ENCODE measurements at places on chromosomes 6 and 20.

- DNase-seq, result no peak
Measured at GRCh38 chr6:43052842-43053544, 658 bp downstream of the CUL7 start.

DNA sequence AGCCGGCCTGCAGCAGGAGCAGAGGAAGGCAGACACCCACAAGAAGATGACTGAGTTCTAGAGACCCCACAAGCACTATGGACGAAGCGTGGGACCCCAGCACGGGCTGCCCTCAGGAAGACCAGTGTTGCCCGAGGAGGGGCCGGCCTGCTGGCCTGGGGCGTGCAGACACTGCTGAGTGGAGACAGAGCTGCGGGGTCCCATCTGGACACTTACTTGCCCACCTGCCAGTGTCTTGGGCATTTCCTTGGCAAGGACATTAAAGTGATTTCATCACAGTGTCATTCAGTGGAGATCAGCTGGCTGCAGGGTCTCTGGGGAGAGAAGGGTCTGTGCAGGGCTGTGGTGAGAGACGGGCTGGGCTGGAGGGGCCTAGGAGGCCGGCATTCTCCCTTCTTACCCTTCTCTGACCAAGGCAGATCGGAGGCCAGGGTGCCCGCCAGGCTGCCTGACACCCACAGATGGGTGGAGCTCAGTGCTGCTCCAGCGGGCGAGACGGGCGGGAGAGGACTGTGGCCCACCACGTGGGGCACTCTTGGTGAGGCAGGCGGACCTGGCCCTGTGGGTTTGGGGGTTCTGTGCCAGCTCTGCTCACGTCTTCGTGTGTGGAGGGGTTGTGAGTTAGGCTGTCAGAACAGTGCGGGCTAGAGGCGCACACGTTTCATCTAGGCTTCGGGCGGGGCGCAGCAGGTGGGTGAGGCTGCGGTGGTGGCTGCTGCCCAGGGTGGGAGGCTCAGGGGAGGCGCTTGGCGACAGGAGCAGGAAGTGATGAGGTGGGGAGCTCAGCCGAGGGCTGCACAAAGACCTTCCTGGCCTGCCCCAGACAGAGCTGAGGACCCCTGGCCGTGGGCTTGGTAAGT, at the start of gene LIME1:
Gene LIME1 (plus strand): TSS at position 806 of the 860 bp plus-strand sequence. CDS start 886 bp downstream, outside the sequence.
- DNase-seq, result no peak

DNA sequence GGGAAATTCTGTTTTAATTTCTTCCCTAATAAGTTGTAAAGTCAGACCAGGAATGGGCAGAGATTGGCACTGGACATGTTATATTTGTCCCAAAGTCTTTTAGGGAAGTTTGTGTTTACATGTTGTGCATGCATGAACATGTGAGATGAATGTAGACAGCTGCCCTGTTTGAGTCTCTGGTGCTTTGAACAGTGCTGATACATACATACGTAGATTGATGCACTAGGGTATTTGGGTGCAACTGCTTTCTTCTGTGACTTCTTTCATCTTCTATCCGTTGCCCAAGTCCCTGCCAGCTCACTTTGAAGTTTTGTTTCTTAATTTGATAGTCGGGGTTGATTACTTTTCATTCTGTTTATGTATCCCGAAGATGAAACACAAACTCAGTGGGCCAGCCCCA, 200.6 kb downstream of the DTNBP1 start:
- no peak for DNase-seq

DNA sequence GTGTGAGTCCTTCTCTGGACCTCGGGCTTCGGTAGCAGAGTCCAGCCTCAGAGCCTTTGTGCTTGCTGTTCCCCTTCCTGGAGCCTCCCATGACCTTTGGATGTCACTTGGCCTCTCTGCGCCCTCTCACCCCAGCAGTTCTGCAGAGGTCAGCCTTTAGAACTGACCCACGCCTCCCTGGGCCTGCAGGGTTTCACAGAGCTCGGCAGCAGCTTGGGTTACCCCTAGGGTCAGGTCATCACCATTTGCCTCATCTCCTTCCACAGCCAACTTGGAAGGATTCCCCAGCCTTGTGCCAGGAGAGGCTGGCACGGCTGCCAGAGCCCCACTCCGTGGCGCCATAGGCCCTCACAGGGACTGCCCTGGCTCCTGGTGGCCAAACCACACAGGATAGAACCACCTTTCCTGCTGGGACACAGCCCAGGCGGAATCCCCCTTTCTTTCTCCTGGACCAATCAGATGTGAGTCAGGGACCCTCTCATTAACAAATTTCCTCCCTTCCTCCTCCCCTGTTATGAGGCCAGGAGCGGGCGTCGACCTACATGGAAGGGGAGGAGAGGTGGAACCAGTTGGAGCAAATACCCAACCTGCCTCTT, 13.9 kb upstream of the SIRPA start:
- no peak for DNase-seq

DNA sequence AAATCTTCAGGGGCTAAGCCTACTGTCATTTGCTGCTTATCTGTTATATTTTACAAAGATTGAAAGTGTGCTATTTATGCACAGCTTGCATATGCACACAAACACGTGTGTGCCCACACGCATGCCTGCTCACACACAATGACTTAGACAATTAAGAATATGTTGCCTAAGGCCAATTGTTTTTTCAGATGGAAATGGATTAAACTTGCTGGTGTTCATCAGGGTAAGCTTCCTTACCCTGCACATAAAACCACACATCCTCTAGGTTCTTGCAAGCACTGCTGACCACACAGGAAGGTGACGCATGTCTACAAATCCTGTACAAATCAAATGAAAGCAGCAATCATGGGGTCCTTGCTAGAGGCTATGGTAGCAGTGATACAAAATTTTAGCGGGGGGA, 58.4 kb downstream of the GJA10 start:
- DNase-seq, result peak; percentile 83
